NCI-H2107 (cell line): ENCODE measurements at places on chromosomes 6 and 20.

- DNase-seq = no peak
Measured at GRCh38 chr6:167479901-167480648, 155.2 kb downstream of the TTLL2 start.

DNA sequence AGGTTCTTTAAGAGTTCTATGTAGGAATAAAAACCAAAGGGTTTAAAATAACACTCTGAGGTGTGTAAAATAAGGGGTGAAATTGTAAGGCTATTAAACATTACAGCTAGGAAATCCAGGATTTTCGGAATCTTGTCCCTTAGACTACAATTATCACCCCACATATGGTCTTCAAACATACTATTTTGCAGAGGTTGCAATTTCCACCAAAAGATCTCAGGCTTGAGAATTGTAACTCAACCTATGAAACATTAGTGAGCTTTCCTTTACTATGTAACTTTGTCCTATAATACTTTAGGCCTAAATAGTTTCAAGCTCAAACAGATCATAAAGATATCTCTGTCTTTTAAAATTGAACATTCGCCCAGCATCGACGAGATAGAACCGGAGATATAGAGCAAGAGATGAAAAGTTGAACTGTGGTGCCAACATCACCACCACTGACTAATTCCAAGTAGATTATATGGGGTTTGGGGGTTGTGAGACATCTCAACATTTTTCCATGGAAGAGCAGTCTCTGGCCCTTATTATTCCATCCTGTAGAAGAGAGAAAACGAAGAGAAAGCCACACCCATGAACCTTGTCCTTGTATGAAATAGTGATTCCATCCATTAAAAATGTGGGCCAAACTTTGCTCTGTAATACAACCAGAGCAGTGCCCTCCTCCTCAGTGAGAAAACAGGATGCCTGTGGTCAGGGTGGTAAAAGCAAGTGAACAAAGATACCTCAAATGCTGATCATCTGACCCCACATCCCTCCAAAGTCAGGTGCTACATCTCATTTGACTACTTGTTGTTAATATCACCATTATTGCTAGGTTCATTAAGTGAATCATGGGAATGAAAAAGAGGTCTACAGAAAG is 284.5 kb upstream of the GJE1 start:
- no peak for DNase-seq

- DNase-seq = no peak
Measured at GRCh38 chr20:3800256-3800877, 4.3 kb downstream of the CDC25B start.

- DNase-seq = no peak
Measured at GRCh38 chr20:51319522-51319921, 223.0 kb downstream of the NFATC2 start.

- DNase-seq = no peak
Measured at GRCh38 chr20:48845721-48846306, 18.0 kb upstream of the PREX1 start.

DNA sequence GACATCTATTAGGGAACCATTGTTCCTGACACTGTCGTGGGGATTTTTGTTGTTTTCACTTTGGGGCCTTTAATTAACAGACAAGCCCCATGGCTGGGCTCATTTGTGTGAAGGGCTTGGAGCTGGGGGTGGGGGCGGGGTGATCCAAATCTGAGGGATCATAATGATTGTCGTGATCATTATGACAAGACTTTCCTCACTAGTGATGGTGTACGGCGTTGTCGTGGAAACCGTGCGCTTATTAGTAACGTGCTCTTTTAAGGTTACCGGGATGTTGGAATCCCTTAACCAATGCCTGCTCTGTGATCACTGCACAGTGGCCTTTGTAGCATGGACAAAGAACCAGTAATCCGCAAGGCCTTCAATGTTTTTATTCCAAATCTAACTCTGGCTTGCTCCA is 18.6 kb downstream of the PDYN start:
- no peak for DNase-seq

GRCh38 chr6:43974643-43975230 is 152.5 kb downstream of the MRPL14 start:
- no peak for DNase-seq

DNA sequence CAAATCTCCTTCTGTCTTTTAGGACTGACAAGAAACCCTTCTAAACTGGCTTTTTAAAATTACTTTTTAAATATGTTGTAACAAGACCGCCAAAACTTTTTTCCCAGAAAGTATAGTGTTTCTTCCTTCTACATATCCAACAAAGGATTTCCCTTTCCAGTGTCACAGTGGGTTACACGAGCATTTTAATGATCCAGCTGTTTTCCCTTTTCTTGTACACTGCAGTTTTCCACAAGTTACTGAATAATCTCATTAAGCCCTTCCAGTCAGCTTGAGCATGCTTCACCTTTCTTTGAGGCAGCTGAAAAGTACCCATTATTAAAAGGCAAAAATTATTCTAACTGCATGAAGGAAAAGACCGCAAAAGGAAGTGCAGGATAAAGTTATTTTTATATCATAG is 48.6 kb downstream of the CD24 start:
- no peak for DNase-seq

- DNase-seq = no peak
Measured at GRCh38 chr6:42159431-42160024, 13.6 kb upstream of the GUCA1A start.
